NCI-H2081 (cell line): ENCODE measurements at places on chromosomes 7 and 10.

DNA sequence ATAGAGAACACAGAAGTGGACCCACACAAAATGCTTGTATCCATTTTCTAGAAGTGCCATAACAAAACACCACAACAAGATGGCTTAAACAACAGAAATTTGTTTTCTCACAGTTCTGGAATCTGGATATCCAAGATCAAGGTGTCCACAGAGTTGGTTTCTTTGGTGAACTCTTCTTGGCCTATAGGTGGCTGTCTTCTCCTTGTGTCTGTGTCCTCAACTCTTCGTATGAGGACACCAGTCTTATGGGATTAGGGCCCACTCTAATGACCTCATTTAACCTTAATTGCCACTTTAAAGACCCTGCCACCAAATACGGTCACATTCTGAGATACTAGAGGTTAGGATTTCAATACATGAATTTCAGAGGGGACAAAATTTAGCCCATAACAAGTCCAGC is 30.8 kb upstream of the C10orf71 start:
- no peak for DNase-seq

DNA sequence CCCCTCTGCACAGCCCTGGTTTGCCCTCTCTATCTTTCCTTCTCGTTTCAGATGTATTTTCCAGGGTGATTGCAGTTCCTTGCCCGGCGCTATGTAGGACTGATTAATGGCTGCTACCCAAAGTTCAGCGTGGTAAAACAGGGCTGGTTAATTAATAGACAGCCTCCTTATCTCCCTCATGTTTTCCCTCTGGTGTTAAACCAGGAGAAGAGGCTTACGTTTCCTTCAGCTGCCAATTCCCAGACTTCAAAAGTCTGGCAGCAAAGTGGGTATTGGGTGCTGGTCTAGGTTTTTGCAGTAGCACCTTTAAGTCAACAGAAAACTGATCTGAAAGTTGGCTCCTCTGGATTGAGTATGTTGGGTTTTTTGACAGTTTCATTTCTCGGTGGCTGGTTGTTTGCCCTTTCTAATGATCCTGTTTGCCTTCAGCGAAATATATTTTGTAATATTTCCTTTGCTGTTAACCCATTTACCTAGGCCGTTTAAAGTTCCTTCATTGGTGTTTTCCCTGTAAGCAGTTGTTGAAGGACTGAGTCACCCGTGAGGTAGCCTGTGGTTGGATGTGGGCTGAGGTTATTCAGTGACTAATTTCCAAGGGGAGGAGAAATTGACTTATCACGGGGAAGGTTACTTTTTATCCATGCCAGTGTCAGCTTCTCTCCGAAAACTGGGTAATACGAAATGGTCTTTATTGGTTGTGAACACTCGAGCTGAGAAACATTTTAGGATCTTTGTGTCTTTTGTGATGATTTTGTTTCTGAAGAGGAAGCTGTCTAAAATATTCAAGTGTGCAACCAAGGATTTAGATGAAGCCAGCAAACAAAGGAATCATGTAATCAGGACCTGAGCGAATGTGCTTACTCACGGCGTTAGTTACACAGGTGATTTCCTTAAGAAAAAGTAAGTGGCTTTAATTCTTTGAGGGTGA is 257.2 kb downstream of the KIAA1217 start:
- no peak for DNase-seq

DNA sequence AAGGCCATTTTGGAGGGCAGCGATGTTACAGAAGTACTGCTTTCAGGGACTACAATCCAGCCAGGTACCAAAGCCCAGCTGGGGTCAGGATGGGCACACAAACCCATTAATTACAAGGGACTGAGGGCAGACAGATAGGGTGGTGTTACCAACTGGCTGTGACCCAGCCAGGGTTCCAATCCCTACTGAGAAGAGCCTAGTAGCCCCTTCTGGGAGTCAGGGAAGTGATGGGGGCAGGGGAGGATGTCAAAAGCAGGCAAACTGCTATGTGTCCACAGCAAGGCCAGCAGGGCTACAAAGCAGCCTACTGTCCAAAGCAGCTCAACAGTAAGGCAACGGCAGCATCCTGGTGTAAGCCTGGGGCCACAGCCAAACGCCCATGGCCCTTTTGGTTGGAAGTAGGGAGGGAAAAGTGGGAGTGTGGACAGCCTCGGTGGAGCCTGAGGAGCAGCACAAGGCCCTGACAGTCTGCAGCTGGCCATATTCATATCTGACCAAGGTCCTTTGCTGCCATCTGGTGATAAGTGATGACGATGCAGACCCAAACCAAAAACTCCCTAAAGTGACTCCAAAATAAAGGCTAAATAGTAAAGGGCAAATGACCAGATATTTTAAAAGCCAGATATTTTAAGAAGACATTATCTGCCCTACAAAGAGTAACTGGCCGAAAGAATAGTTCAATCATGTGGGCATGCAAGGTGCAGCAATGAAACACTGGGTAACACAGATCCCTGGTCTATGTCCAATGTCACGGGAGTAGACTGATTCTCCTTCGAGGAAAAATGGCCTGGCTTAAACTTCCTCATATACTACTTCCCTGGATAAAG is 56.9 kb downstream of the XPNPEP1 start:
- no peak for DNase-seq

GRCh38 chr7:99290980-99291607 is 18.5 kb downstream of the MYH16 start:
- DNase-seq = no peak

GRCh38 chr7:1806354-1806753 is 136.3 kb downstream of the ELFN1 start:
- DNase-seq = no peak

GRCh38 chr7:157964016-157964415 is 623.6 kb downstream of the PTPRN2 start:
- no peak for DNase-seq

GRCh38 chr7:28477041-28477442 is 64.7 kb downstream of the CREB5 start:
- DNase-seq = no peak
